Neural crest cell (in vitro differentiated cells): ENCODE measurements at places on chromosomes 6 and 20.

DNA sequence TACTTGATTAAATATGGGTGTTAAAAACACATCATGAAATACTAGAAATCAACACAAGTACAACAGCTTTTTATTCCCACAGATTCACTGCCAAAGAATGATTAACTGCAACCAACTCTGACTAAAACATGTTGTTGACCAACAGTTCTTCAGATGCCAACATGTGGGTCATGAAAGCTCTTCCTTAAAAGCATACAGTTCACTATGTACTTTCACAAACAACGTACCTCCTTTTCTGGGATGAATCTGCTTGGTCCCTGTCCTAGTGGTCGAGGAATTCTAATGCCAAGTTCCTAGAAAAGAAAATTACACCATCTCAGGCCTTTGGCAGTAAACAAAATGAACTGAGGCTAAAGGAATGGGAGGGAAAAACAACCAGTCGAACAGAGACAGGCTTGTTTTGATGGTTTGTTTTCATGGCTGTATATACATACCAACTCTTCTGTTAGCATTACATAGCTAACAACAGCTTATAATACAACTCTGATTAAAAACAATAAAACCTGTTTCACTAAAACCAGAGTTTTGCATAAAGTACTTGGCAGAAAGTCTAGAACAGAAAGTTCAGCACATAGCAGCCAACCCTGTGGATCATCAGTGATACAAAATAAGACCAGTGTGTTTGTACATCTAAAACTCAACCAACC is 92.5 kb downstream of the SESN1 start:
- DNase-seq = no peak

DNA sequence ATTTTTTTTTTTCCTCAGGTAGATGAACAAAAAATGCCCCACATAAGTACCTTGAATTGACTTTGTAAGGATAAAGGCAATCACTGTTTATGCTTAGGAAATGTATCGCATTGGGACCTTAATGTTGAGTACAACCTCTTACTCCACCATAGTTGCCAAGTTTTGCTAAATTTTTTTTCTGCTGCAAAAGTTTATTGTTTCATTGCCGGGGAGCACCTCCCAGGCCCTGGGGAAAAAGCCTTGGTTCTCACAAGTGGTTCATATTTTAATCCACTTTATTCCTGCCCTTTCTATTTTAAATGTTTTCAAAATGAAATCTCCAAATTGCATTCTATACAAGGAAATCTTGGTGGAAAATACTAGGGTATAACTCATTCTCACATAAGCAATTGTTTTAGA is 52.3 kb upstream of the UTRN start:
- no peak for DNase-seq

DNA sequence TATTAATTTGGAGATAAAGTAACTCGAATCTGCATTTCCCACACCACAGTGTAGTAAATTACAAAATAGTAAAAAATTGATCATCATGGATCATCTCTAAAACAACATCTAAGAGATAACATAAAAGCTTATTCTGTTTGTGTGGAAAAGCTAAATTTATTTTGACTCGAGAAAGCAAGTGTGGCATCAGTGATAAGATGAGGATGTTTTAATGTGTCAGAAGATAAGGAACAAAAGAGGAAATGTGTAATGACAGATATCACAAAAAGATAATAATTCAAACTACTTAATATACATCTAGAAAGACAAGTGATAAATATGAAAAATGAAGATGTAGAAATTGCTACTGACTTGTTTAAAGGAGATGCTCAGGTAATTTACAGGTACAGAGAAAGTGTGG is 74.1 kb downstream of the DNAH8 start:
- DNase-seq = no peak

- DNase-seq = no peak
Measured at GRCh38 chr6:39330057-39330456, 7.6 kb upstream of the KCNK16 start.

DNA sequence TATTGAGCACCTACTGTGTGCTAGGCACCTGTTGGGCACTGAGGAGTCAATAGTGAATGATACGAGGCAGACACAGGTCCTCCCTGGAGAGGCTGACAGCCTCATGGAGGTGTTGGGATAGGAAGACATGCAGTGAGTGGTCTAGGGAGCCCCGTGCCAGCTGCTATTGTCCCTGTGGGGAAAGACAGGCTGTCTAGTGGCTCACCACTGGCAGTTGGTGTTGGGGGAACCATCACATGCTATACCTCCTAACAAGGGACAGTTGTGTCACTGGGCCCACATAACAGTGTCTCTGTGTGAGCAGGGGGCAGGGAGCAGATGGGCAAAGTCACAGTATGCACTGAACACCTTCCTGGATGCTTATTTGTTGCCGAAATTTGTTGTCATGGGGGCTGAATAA is 45.9 kb upstream of the CTNNBL1 start:
- DNase-seq = no peak

DNA sequence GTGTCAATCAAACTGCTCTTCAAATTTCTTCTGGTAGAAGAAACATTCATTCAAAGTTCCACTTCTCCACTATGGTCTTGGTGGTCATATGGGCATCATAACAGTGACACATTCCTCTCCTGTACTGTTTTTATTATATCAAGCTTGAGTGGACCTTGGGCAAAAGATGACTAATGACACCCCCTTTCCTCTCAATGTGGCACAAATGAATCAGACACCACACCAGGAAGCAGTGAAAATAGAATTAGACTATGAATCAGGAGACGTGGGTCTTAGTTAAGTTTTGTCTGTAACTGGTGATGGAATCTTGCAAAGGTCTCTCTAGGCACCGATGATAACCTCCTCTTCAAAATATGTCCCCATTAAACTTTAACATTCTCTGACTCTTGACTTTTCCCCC is 9.0 kb upstream of the NRSN1 start:
- no peak for DNase-seq

DNA sequence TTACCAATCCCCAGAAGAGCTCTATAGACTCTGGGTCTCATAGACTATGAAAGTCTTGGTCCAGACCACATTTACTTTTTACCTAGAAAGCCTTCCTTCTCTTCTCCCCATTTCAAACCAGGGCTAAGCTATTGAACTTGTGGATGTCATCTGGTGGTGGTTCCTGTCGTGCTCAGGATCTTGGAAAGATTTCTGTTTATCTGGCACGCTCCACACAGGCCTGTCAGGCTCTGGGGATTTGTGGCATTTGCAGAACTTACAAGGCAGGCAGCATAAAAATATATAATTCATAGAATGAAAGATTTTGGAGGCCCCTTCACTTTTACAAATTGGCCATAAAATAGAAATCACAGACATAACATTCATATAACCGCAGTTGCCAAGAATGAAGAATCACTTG is 188.1 kb downstream of the UST start:
- no peak for DNase-seq

- no peak for DNase-seq
Measured at GRCh38 chr20:50601511-50602431, 89.6 kb downstream of the RIPOR3 start.

GRCh38 chr6:56551409-56552120 is 91.1 kb downstream of the DST start:
- no peak for DNase-seq

GRCh38 chr6:116471531-116471930 is 10.4 kb downstream of the CALHM6 start:
- no peak for DNase-seq

DNA sequence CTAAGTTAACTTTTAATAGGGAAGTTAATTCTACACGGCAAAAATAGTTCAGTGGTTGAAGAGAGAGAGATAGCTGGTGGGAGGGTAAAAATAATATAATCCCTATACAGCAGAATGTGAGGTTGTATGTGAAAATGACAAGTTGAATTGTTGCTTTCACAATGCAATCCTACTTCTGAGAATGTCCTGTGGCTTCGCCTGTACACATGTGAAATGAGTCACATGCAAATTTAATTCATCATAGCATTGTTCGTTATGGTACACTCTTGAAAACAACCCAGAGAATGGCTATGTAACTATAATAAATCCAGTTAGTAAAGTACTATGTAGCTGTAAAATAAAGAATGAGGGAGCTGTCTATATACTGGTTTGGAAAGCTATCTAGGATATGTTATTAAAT is 46.0 kb upstream of the HINT3 start:
- no peak for DNase-seq

DNA sequence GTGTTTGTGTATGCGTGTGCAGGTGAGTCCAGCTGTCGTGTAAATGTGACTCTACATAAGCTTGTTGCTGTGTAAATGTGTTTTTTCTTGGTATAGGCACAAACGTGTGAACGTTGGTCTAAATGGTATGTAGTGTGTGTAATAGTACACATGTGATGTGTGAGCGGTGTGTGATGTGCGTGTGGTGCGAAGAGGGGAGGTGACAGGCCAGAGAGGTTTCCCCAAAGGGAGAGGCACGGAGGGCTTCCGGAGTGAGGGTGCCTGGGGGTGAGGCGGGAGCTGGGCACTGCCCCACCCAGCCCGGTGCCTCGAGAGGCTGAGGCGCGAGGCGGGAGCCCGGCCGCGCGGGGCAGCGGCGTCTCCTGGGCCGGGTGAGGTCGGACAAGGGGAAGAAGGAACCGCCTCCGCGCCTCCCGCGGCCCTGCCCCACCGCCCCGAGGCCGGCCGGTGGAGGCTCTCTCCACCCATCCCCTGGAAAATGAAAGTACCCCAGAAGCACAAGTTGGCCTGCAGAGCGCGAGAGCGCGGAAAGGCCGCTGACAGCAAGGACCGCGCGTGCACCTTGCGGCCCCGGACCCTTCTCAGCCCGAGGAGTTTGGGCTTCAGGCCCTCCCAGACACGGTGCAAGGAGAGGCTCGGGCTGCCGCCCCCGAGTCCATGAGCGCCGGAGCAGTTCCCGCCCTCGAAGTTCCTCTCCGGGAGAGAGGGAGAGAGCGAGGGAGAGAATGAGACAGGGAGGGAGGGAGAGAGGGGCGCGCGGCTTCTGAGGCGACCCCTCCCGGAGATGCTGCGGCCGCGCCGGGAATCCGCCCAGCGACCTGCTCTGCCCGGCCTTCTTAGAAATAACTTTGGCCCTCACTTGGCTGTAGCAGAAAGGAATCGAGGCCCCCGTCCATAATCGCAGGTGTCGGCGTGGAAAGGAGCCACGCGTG is 43.2 kb upstream of the OSTM1 start:
- DNase-seq = no peak

- no peak for DNase-seq
Measured at GRCh38 chr6:111727041-111727440, 121.4 kb upstream of the TRAF3IP2 start.

- no peak for DNase-seq
Measured at GRCh38 chr6:157302736-157303135, 20.6 kb downstream of the TMEM242 start.

- no peak for DNase-seq
Measured at GRCh38 chr6:169988769-169989550, 237.5 kb downstream of the ERMARD start.
